ENCODE measurements at places on chromosomes 4 and X. TPM values are rescaled to one million over a fixed set of nuclear protein-coding genes. Genes with fewer than 3 reads are reported as not detected.

GRCh38 chr4:140168936-140169335, 15.0 kb upstream of the MAML3 start:
- no peak for DNase-seq

GRCh38 chrX:71378732-71379131, 12.6 kb downstream of the TAF1 start:
- DNase-seq = no peak

DNA sequence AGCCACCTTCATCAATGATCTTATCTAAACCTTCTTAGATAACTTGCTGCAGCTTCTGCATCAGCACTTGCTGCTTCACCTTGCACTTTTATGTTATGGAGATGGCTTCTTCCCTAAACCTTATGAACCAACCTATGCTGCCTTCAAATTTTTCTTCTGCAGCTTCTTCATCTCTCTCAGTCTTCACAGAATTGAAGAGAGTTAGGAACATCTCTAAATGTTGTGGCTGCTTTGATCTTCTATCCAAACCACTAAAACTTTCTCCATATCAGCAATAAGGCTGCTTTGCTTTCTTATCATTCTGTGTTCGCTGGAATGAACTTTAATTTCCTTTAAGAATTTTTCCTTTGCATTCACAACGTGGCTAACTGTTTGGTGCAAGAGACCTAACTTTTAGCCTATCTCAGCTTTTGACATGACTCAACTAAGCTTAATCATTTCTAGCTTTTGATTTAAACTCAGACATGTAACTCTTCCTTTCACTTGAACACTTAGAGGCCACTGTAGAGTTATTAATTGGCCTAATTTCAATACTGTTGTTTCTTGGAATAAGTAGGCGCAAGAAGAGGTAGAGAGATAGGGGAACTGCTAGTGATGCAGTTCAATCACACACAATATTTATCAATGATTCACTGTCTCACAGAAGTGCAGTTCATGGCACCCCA, 36.1 kb upstream of the CORIN start:
- no peak for DNase-seq

GRCh38 chr4:22496165-22496813, 19.6 kb downstream of the ADGRA3 start:
- peak; percentile 32 for DNase-seq

GRCh38 chr4:61838072-61838471, 637.9 kb downstream of the ADGRL3 start:
- DNase-seq = no peak

DNA sequence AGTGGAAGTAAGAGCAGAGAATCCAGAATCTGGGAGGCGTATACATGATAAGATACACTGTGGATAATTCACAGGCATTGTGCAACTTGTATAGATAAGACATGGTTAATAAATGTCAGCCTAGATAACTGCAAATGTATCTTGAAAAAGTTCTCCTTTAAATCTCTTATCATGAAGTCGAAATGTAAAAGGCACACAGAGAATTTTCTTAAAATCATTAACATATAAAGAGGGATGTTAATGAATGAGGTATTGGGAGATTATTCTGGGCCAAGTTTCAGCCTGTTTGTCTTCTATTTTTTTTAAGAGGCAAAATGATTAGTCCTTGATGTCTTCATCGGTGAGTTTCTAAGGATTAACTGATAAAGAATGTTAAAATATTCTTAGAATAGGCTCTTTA, 835 bp downstream of the TDO2 start:
- DNase-seq = no peak

DNA sequence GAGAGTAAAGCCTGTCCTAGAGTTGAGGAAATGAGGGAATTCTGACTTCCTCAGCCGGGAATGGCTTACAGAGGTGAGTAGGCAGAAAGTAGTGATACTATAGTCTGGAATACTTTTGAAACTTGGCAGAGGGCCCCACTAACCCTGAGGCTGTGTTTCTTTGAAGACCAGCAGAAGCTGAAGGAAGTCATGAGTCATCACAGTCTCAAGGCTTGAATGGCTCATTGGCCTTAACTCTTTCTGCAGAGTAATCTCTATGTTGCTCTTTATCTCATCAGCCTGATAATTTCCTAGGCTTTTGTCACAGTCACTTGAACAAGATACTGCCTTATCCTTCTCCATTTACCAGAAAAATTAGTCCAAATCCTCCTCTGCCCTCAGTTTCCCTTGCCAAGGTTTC, 80.8 kb downstream of the ANKRD50 start:
- DNase-seq = peak; percentile 98

DNA sequence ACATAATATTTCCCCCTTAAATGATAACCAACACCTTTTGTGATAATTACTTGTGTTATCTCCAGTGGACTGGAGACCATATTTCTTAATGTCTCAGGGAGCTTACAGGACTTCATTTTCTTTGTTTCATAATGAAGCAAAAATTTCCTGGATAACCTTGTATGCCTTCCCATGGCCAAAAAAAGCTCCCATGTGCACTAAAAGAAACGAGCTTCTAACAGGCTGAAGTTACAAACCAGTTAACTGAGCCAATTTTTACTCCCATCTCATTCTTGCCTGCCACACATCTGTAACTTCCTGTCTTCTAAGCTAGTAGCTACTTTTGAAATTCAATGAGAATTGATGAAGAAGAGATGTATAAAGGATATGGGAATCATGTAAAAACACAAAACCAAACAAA, 32.8 kb downstream of the GATB start:
- no peak for DNase-seq

Gene ELK1
- total RNA-seq = 46.6 TPM

Gene XK
- total RNA-seq = not detected

Gene ITIH6
- not detected for total RNA-seq

All from GM23248 (cell line).